PC-3 (cell line): ENCODE measurements at places on chromosomes 11 and 22. TPM values are rescaled to one million over a fixed set of nuclear protein-coding genes. Genes with fewer than 3 reads are reported as not detected.
A peak's percentile ranks its signal among the peaks of the same experiment; 100 is the strongest.

TSGA10IP gene
- total RNA-seq: not detected in 2 replicates

KRTAP5-9 gene
- not detected in 2 replicates for total RNA-seq

- peaks cover 6% of the 10 kb centered on the region; the same call in 1 of the 2 replicates for H3K4me1 ChIP-seq
- DNase-seq: peak; percentile 79
- H3K36me3 ChIP-seq: no peaks in the 10 kb centered on the region; the same call in 1 of the 2 replicates
- H3K27me3 ChIP-seq: no peaks in the 10 kb centered on the region
- H3K4me3 ChIP-seq: no peak overlapping the region
Observed at GRCh38 chr11:71080239-71081097, 171.9 kb downstream of the SHANK2 start.

GRCh38 chr22:16957781-16958180 is 50.2 kb downstream of the GAB4 start:
- no peaks in the 10 kb centered on the region for H3K27me3 ChIP-seq
- DNase-seq: no peak
- no peaks in the 10 kb centered on the region for H3K4me1 ChIP-seq

DNA sequence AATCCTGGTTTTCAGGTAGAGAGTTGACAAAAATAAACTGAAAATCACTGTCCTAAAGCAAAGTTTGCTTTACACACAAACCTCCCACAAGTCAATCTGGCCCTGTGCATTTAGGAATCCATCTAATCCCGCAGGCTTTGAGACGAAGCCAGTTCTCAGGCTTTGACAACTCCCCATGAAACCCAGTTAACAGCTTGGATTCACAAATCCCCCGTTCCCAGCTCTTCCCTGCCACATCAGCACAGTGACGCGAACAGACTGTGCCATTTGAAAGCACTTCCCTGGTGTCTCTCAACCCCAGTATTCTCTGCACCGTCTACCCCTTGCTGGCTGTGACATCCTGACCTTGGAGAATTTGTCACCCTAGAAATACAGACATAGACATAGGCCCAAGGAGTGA is 117.8 kb downstream of the OPCML start:
- no peak overlapping the region for H3K27ac ChIP-seq
- no peaks in the 10 kb centered on the region for H3K4me1 ChIP-seq
- no peaks in the 10 kb centered on the region for H3K36me3 ChIP-seq
- no peak for DNase-seq

DNA sequence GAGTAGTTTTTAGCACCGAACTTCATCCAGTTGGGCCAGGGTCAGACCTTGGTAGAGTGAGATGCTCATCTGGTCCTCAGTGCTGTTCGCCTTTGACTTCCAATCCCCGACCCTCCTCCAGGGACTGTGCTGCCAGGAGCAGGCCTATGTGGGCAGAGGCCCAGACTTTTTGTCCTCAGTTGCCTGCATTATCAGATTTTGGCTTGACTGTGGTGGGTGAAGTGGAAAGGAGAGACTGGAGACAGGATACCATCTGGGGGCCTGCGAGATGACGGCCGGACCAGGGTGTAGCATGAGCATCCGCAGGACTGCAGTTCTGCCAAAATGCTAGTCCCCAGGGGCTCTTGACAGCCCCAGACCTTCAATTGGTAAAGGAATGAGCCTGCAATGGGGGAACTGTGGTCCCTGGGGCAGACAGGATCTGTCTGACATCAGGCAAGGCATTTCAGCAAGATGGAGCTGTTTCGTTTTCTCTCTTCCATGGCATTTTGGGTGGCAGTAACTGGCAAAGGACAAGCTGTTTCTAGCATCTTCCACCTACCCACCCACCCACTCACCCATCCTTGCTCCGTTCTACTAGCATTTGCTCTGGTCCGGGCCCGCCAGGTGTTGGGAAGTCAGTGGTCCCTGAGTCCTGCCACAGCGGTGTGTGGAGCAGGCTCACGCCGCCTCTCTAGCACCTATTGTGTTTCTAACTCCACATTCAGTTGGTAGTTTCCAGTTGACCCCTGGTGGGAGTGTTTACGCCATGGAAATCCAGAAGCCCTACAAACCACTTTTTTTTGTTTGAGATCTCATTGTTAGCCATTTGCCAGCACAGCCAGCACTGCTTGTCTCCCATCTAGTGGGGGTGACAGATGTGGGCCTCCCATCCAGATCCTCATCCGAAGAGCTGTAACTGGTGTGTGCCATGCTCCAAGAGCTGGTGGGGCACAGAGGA is 53.5 kb downstream of the OTOG start:
- no peaks in the 10 kb centered on the region for H3K4me1 ChIP-seq
- H3K27ac ChIP-seq: no peak overlapping the region
- DNase-seq: no peak
- H3K36me3 ChIP-seq: no peaks in the 10 kb centered on the region
